ENCODE measurements at places on chromosomes 1 and 21. TPM values are rescaled to one million over a fixed set of nuclear protein-coding genes. Genes with fewer than 3 reads are reported as not detected.

OR2W3 gene
- not detected for total RNA-seq

DNA sequence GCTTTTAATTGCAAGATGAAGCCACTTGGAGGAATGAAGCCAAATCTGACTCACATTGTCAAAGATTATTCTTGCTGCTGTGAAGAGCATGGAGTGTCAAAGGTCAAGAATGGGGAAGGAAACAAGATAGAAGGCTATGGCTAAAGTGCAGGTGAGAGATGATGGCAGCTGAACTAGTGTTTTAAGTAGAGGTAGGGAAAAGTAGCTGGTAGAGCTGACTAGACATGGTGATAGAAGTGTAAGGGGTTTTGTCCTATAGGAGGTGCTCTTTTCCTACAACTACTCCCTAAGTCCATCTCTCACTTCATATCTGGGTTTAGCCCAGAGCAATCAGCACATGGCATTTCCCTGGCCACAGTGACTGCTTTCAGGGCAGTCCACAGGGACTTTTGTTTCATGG, 11.8 kb downstream of the UBE2T start:
- H3K4me1 ChIP-seq = no peaks in the 10 kb centered on the region
- H3K36me3 ChIP-seq = peaks cover 14% of the 10 kb centered on the region
- no peak for DNase-seq
- no peak overlapping the region for H3K4me3 ChIP-seq
- H3K27me3 ChIP-seq = no peaks in the 10 kb centered on the region
- H3K27ac ChIP-seq = no peak overlapping the region

- no peak overlapping the region for H3K4me3 ChIP-seq
- H3K4me1 ChIP-seq = peaks cover 11% of the 10 kb centered on the region
- H3K36me3 ChIP-seq = peaks cover 1% of the 10 kb centered on the region
- DNase-seq = no peak
- no peaks in the 10 kb centered on the region for H3K27me3 ChIP-seq
Observed at GRCh38 chr1:33428661-33429060, 2.2 kb downstream of the PHC2 start.

DNA sequence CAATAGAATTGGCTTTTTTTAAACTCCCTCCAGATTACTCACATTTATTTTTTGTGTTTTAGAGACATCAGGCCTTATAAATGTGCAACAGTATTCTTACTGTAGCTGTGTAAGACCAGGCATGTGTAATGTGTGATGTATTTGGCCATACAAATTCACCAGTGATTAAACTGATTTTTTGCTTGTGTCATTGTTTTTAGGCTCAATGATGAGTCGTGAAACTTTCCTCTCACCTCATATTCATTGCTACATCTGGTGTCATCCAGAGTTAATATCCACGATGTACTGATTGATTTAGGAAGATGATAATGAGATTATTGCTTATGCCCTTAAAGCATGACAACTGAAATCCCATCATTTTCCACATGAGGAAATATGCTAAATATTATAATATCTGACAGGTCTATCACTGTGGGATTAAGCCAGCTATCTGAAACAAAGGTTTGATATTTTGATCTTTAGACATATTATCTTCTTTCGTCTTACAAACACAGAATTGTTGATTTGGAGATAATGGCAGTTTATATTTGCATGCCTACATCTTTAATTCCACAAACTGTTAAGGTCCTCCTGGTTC, 487.9 kb downstream of the PTBP2 start:
- H3K4me3 ChIP-seq = no peak overlapping the region
- H3K27ac ChIP-seq = no peak overlapping the region
- no peaks in the 10 kb centered on the region for H3K27me3 ChIP-seq

DNA sequence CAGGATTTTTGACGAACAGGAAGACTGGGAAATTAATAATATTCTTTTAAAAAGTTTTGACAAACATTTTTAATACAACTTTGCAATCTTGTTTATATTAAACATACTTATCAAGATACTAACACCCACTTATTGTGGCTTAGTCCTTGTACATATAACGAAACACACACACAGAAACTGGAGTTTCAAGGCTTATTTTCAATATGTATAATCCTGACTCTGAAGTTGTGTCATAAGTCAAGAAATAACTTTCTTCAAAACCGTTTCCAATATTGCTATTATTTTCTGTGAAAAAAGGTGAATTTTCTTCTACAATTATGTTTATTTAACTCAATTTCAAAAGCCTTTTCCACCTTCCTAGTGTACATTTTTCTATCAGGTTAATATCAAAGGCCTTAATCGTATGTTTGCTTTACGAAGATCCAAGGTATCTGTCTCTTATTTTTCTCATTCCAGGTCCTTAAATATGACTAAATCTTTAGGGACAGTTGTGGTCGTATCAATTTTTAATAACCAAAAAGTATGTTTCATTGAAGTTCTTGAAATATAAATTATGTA, 1.8 kb downstream of the CDKN2C start:
- H3K36me3 ChIP-seq = peaks cover 1% of the 10 kb centered on the region
- no peak overlapping the region for H3K4me3 ChIP-seq
- DNase-seq = no peak

DNA sequence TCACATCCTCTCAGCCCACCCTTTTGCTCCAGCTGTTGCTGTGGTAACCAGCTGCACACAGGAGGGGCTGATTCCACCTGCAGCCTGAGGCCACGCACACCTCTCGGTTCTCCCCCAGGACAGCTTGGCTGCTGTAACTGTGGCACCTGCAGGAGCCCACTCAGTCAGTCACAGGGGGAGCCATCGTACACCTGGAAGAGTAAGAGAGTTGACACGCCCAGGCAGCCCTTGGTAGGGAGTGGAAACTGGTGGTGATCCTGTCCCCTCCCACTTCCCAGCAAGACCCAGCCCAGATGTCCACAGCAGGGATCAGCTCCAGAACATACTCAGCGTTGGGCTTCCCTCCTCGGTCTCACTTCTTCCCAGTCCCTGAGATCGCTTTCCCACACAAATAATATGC, 32.2 kb upstream of the BACE2 start:
- H3K36me3 ChIP-seq = no peaks in the 10 kb centered on the region
- DNase-seq = no peak
- no peak overlapping the region for H3K4me3 ChIP-seq
- peaks cover 6% of the 10 kb centered on the region for H3K4me1 ChIP-seq
- H3K27ac ChIP-seq = no peak overlapping the region
- peaks cover 4% of the 10 kb centered on the region for H3K27me3 ChIP-seq

GRCh38 chr1:66412704-66413103, 121.2 kb upstream of the SGIP1 start:
- H3K4me3 ChIP-seq = no peak overlapping the region
- H3K36me3 ChIP-seq = peaks cover 8% of the 10 kb centered on the region
- H3K27ac ChIP-seq = no peak overlapping the region
- DNase-seq = no peak
- no peaks in the 10 kb centered on the region for H3K4me1 ChIP-seq
- no peaks in the 10 kb centered on the region for H3K27me3 ChIP-seq

GRCh38 chr1:19445417-19446342, 39.7 kb downstream of the CAPZB start:
- H3K36me3 ChIP-seq = peaks cover 2% of the 10 kb centered on the region
- H3K27ac ChIP-seq = peak overlapping the region; percentile 92
- peak overlapping the region; percentile 37 for H3K4me3 ChIP-seq
- DNase-seq = no peak

DNA sequence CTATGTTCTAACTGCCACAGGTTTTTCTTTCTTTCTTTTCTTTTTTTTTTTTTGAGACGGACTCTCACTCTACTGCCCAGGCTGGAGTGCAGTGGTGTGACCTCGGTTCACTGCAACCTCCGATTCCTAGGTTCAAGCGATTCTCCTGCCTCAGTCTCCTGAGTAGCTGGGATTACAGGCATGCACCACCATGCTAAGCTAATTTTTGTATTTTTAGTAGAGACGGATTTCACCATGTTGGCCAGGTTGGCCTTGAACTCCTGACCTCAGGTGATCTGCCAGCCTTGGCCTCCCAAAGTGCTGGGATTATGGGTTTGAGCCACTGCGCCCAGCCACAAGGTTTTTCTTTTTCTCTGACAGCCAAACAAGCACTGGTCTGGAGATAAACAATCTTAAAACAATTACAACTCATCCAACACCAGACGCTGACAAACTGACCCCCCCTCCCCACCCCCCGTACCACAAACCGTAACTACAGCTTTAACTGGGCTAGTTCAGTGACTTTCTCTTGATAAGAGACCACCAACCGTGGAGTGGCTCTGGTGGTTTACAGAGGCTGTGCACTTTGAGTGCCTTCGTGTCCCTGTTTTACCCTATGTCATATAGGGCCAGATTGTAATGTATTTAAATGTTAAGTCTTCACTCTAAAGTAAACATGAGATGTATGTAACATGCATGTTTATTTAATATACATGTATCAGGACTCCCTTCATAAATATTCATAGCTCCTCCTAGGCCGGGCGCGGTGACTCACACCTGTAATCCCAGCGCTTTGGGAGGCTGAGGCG, 19.5 kb upstream of the PUM1 start:
- H3K27me3 ChIP-seq = no peaks in the 10 kb centered on the region
- peak; percentile 55 for DNase-seq
- no peak overlapping the region for H3K27ac ChIP-seq
- H3K36me3 ChIP-seq = no peaks in the 10 kb centered on the region
- no peaks in the 10 kb centered on the region for H3K4me1 ChIP-seq

DNA sequence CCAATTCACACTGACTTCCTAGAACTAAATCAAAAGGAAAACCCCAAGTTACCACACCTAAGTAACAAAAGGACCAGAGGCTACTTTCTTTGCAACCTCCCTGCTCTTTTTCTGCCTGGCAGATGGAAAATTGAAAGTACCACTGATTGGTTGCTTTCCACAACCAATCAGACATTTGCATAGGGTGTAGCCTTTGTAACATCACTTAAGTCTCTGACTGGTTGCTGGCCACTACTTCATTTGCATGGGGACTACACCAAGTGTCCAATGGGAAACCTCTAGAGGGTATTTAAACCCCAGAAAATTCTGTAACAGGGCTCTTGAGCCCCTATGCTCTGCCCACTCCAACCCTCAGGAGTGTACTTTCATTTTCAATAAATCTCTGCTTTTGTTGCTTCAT, 365.0 kb downstream of the LTN1 start:
- peaks cover 19% of the 10 kb centered on the region for H3K4me1 ChIP-seq
- H3K27me3 ChIP-seq = no peaks in the 10 kb centered on the region
- H3K27ac ChIP-seq = no peak overlapping the region
- H3K36me3 ChIP-seq = peaks cover 4% of the 10 kb centered on the region

DNA sequence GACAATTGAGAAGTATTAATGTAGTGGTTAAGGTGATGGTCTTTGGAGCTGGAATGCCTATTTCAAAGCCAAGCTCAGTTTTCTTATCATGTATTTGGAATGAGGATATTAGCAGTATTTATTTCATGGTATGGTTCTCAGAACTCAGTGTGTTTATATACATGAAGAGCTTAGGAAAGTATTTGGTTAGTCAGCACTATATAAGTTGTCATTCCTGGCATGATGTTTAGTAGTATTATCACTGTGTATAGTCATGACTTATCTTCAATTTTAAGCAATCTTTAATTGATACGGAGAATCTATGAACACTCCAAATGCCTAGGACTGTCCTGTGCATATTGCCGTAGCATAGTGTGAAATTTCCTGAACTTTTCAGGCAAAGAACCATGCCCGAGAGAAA, 501.9 kb upstream of the USP24 start:
- no peak for DNase-seq
- no peak overlapping the region for H3K4me3 ChIP-seq
- H3K27me3 ChIP-seq = no peaks in the 10 kb centered on the region
- peaks cover 49% of the 10 kb centered on the region for H3K4me1 ChIP-seq
- H3K27ac ChIP-seq = peak overlapping the region; percentile 87

DNA sequence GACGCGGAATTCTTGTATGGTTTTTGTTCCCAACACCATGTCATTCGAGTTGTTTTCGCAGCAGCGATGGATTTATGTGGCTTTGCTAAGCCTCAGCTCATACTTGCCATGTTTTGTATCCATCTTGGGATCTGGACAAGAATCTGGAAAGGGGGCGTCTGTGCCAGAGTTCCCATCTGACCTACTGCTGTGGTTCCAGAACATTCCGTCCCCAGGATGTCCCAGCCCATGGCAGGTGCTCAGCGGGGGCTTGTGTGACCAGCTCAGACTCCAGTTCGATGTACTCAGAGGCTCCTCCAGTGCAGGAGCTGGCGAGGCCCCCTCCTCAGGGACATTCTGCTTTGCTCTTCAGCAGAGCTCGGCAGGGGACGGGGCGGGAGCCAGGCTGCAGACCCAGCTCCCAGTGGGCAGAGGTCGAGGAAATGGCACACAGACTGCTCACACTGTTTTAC, 24.0 kb upstream of the ADARB1 start:
- peak overlapping the region; percentile 38 for H3K4me3 ChIP-seq
- H3K27me3 ChIP-seq = no peaks in the 10 kb centered on the region
- peak; percentile 93 for DNase-seq

GRCh38 chr1:248750496-248750895, 5.1 kb downstream of the LYPD8 start:
- no peaks in the 10 kb centered on the region for H3K27me3 ChIP-seq
- H3K36me3 ChIP-seq = no peaks in the 10 kb centered on the region
- no peak overlapping the region for H3K27ac ChIP-seq
- DNase-seq = no peak
